ENCODE measurements at places on chromosomes 2 and 18. TPM values are rescaled to one million over a fixed set of nuclear protein-coding genes. Genes with fewer than 3 reads are reported as not detected.

Gene NT5C1B
- not detected for total RNA-seq

Gene WNT10A
- not detected for total RNA-seq

Gene GBX2
- total RNA-seq, result 3.7 TPM

Gene CIB4
- total RNA-seq, result not detected

Gene SH3RF3
- 0.38 TPM for total RNA-seq

Gene THSD7B
- total RNA-seq, result not detected

Gene UCN
- 2.3 TPM for total RNA-seq

Gene ATG16L1
- 47.5 TPM for total RNA-seq

Gene RTP5
- not detected for total RNA-seq

Gene DNAJC5G
- total RNA-seq, result not detected

Gene UNC50
- 47.8 TPM for total RNA-seq

Gene IL18R1
- total RNA-seq, result 0.87 TPM

Gene SERPINB7
- total RNA-seq, result 1.7 TPM

Gene COL6A3
- 0.10 TPM for total RNA-seq

Gene ASPRV1
- total RNA-seq, result 0.37 TPM

Gene L3MBTL4
- total RNA-seq, result not detected

Gene SCN2A
- not detected for total RNA-seq

Gene MAPRE2
- total RNA-seq, result 14.7 TPM

Gene ST8SIA5
- not detected for total RNA-seq

Gene TPRKB
- total RNA-seq, result 107 TPM

Gene FAM237A
- not detected for total RNA-seq

Gene SPATA3
- not detected for total RNA-seq

Gene PLEK
- total RNA-seq, result not detected

Gene MLPH
- total RNA-seq, result 289 TPM

Gene TMEM169
- total RNA-seq, result 0.37 TPM

Gene FTCDNL1
- 2.3 TPM for total RNA-seq

Gene GCG
- not detected for total RNA-seq

Gene PLGLB1
- 1.1 TPM for total RNA-seq

Gene PLGLB2
- total RNA-seq, result not detected

Gene ASIC4
- 0.08 TPM for total RNA-seq

Gene SERPINB10
- not detected for total RNA-seq

Gene CAPN13
- 0.15 TPM for total RNA-seq

Gene TMEM163
- 0.12 TPM for total RNA-seq

Gene FAP
- total RNA-seq, result not detected

Gene ANKRD53
- total RNA-seq, result 0.11 TPM

Gene EFR3B
- 16.8 TPM for total RNA-seq

Gene TSPYL6
- not detected for total RNA-seq

Gene ETAA1
- total RNA-seq, result 9.7 TPM

Gene IL36A
- not detected for total RNA-seq

Gene PAX3
- not detected for total RNA-seq

Gene CNRIP1
- total RNA-seq, result 2.1 TPM

Gene SKA1
- 17.1 TPM for total RNA-seq

Gene MEMO1
- 81.7 TPM for total RNA-seq
